ENCODE measurements at places on chromosomes 4 and X. TPM values are rescaled to one million over a fixed set of nuclear protein-coding genes. Genes with fewer than 3 reads are reported as not detected.

The JAKMIP1 gene
- total RNA-seq, result not detected

The CCDC110 gene
- total RNA-seq, result 0.19 TPM

The ADGRL3 gene
- total RNA-seq, result not detected

The FAM9B gene
- not detected for total RNA-seq

The NEUROG2 gene
- total RNA-seq, result not detected

The SLC49A3 gene
- 8.5 TPM for total RNA-seq

The AADAT gene
- 1.6 TPM for total RNA-seq

The LRPAP1 gene
- total RNA-seq, result 85.6 TPM

The ATP11C gene
- 66.0 TPM for total RNA-seq

The FAM47A gene
- not detected for total RNA-seq

The RAB40A gene
- total RNA-seq, result 0.10 TPM

The ERVMER34-1 gene
- total RNA-seq, result not detected
